Fibroblast of upper back skin (primary cell): ENCODE measurements at places on chromosomes 2 and 18.

GRCh38 chr2:9842487-9843228 is 616 bp upstream of the TAF1B start:
- DNase-seq = no peak

- DNase-seq = no peak
These were observed 97.8 kb downstream of the B3GNT2 start for GRCh38 chr2:62293490-62294271.

- DNase-seq = no peak
These were observed 11.7 kb downstream of the SGPP2 start for GRCh38 chr2:222436040-222436413.

DNA sequence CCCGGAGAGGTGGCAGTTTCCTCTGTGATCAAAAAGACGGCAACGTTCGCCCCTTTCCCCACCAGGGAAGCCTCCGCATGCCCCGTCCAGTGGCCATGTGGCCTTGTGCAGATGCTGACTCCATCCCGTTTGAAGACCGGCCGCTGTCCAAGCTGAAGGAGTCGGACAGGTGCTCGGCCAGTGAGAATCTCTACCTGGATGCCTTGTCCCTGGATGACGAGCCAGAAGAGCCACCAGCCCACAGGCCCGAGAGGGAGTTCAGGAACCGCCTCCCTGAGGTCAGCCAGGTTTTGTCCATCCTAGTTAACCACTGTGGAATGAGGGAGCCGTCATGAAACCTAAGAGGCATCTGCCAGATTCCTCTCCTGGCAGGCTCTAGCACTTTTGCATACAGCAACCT is 113.6 kb downstream of the MTCL1 start:
- DNase-seq = no peak
